ENCODE measurements at places on chromosomes 3 and 15.

GRCh38 chr3:5579946-5580345, 392.4 kb downstream of the EDEM1 start:
- no peak for DNase-seq

DNA sequence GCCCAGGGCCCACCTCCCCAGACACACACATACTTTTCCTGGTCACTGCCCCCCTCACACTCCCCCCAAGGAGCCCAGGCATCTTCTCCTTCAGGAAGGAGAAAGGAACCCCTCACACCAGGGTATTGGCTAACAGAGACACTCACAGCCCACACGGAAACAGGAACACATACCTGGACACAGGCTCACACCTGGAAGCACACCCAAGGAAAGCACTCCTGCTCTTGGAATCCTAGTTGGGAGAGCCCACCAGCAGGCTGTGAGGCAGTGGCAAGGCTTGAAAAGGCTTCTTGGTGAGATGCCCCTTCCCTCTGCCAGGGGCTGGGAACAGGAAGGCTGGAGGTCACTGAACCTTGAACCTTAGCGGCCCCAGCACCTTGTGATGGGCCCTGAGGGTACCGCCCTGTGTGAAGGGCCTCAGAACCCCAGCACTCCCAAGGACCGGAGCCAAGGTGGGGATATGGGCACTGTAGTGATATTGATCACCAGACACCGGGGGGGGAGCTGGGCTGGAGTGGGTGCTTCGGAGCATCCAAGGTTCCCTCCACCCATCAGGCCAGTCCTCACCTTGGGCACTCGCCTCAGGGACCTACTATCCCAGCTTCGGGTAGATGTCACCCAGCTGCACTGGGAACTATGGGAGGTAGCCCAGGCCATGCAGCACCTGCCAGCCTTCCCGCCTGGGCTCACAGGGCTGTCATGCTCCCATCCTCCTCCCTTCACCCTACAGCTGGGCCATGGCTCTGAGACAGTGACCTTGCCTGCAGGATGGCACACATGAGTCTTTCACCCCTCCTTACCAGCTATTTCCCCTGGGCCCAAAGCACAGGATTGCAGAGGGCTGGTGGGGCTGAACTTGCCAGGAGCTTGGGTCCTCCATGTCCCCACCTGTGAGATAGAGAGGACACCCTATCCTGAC, 16.4 kb downstream of the MYL3 start:
- no peak for DNase-seq

- DNase-seq, result no peak
These were observed 332.5 kb upstream of the MANF start for GRCh38 chr3:51052562-51052961.

- no peak for DNase-seq
These were observed 101.1 kb upstream of the SLC2A2 start for GRCh38 chr3:171127611-171128010.

DNA sequence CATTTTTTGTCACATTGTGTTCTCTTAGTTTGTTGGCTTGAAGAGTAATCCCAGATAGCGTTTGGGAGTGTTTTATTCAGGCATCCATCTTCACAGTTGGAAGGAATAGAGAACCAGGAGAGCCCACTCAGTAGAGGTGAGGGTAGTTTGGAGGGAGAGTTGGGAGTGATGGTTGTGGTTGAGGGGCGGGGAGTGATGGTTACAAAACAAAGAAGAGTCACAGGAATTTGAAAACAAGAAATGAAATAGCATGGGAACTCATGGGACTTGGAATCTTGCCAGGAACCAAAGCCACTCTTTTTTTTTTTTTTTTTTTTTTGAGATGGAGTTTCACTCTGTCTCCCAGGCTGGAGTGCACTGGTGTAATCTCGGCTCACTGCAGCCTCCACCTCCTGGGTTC, 36.3 kb downstream of the DUT start:
- no peak for DNase-seq

DNA sequence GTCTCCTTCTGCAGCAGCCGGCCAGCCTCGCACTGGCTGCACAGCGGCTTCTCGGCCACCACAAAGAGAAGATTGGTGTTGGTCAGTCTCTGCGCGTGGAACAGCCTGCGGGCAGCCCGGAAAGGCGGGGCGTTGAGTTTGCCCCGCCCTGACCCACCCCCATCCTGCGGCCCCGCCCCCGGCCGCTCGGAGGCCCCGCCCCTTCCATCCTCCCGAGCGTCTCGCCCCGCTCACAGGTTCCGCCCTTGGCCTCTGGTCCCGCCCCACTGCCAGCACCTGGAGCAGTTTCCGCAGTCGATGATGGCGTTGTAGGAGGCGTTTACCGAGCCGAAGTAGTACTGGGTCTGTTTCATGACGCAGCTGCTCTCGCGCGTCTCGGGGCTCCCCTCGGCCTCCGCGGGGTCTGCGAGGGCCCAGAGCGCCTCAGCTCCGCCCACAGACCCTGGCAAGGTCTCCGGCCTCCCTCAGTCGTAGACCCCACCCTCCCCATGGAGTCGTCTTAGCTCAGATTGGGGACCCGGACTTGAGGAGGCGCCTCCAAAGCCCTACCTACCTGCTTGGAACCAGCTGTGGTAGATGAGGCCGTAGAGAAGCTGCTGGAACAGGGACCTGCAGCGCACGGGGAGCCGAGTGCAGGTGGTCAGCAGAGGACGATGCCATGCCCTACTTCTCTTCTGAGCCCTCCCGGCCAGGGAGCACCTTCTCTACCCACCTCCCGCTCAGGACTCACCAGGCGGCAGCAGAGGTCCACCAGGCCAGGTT, 5.9 kb upstream of the TMEM115 start:
- peak; percentile 97 for DNase-seq

GRCh38 chr3:112056451-112056929, 22.0 kb downstream of the TMPRSS7 start:
- no peak for DNase-seq

- DNase-seq, result peak; percentile 90
These were observed 112.7 kb downstream of the RAB11A start for GRCh38 chr15:65981837-65982626.

GRCh38 chr3:122957707-122958689, 69.6 kb downstream of the SEMA5B start:
- DNase-seq, result no peak

GRCh38 chr3:35385271-35385670, 254.1 kb upstream of the ARPP21 start:
- no peak for DNase-seq

All from germinal center (tissue), 1 donor.